NCI-H2081 (cell line): ENCODE measurements at places on chromosomes 4 and X.

DNA sequence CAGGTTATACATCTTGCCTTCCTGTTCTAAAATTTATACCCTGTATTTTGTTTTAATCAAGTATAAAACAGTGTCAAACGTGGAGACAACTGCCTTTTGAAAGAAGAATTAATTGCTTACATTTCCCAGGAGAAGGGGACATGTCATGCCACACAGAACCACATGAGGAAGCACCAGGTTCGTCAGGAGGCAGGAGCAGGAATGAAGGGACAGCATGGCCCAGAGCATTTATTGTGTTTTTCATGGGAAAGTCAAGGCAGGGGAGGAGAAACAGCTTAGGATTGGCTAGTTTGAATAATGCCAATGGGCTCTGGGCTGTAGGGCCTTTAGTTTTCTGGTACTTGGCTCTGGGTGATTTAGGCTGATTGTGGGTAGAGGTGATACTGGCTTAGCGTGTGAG is 203.7 kb downstream of the CFAP299 start:
- no peak for DNase-seq

- DNase-seq: no peak
Observed at GRCh38 chr4:13989501-13989900, 362.0 kb upstream of the BOD1L1 start.

- DNase-seq: no peak
Observed at GRCh38 chrX:129239371-129239770, 283.9 kb downstream of the SMARCA1 start.

DNA sequence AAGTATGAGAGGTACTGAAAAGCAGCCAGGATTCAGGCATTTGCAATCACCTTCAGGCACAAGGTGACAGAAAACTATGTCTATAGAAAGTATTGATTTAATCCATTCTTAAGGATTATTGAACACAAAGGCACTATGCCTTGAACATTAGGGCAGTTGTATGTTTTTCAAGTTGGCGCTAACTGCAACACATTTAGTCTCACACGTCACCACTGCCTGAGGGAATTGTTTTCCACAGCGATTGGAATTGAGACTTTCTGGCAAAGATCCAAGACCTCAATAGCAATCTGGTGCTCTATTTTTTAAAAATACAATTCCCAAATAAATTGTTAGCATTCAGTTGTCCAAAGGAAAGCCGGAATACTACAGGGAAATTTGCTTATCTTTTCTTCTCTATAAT is 52.7 kb upstream of the FTHL17 start:
- peak; percentile 62 for DNase-seq

DNA sequence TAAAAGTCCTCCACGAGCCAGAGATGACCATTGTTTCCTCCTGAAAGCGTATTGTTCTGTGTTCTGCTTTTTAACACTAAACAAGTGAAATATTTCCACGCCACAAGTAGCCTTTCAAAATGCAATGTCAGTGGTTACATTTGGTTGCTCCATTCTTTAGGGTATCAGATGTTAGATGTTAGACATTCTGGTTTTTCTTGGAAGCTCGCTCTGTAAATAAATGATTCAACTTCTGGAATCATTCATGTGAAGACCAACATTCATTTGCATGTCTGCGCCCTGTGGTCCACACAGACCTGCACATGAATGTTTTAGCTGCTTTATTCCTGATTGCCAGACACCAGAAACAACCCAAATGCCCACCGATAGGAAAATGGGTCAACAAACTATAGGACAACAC is 38.0 kb upstream of the HELT start:
- no peak for DNase-seq

DNA sequence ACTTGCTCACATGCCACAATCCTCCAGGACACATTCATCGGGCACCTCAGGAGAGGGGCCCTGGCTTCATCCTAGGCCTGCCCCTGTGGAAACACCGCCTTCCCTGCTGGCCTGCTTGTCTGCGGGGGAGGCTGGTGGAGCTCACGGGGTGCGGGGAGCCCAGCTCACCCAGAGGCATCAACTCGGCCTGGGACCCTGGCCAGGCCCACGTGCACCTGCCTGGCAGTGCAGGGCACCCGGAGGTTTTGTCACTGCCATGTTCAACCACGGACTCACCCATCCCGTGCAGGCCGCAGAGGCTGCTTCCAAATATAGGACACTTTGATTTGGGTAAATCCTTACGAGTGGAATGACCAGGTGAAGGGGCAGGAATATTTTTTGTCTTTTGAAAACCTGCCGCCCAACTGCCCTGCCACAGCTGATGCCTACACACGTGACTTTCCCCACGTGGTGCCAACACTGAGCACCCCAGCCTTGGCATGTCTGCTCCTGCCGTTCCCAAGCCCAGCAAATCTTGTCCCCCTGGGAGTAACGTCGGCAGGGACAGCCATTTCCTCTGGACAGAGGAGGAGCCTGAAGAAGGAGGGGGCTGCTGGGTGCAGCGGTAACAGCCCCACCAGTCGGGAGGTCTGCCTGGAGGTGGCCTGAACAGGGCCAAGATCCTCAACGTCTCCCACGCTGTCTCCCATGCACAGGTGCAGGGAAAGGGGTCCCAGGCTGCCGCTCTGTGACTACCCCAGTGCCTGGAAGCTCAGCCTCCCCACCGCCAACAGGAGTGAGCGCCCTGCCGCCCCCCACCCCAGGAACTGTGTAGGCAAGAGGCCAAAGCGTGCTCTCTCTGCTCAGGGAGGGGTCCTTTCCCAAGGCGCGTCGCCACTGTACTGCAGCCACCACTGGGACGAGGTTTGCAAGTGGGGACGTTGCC is 8.5 kb downstream of the MXD4 start:
- DNase-seq: no peak

GRCh38 chr4:56128213-56128612 is 179.5 kb downstream of the CEP135 start:
- DNase-seq: no peak

DNA sequence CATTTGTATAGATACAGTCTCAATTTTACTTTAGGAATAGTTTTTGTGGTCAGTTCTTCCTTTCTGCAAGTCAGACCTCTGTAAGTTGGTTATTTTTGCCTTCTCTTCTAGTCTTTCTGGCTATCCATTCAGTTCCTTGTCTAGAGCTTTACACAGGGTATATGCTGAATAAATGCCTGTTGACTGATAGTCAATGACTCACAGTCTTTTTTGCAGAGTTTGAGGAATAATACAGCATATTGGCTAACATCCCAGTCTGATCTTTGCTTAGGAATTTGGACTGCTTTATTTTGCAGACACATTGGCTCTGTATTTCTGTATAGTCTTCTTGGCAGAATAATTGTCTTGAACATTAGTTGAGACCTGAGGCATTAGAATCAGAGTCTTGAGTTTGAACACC is 132.4 kb downstream of the MAGEC1 start:
- no peak for DNase-seq

DNA sequence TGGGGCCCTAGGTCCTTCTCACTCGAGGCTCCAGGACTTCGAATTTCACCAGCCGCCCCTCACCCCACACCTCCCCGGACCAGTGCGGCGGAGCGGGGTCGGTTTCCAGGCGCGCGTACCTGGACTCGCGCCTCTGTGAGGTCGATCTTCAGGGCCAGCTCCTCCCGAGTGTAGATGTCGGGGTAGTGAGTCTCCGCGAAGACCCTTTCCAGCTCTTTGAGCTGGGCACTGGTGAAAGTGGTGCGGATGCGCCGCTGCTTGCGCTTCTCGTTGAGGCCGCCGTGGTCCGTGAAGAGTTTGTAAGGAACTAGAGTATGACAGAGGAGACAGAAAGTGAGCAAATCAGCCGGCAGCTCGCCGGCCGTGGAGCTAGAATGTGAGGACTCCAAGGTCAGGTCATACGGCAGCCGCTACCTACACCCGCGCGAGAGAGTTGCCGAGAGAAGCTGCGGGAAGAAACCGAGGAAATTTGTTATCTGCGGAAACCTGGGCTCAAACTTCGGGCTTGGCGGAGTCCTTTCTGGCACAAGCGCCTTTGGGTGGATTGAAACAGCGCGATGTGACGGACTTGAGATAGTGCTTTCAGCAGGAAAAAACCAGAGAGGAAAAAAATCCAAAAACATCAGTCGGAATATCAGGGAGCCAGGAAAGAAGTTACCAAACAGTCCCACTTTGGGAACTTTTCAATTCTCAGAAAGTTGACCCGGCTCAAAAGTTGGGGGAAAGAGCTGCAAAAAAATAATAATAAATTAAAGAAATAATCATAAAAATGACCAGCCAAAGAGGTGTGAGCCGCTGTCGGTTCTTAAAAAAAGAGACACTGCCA is 1.1 kb downstream of the PHOX2B start:
- DNase-seq: no peak

DNA sequence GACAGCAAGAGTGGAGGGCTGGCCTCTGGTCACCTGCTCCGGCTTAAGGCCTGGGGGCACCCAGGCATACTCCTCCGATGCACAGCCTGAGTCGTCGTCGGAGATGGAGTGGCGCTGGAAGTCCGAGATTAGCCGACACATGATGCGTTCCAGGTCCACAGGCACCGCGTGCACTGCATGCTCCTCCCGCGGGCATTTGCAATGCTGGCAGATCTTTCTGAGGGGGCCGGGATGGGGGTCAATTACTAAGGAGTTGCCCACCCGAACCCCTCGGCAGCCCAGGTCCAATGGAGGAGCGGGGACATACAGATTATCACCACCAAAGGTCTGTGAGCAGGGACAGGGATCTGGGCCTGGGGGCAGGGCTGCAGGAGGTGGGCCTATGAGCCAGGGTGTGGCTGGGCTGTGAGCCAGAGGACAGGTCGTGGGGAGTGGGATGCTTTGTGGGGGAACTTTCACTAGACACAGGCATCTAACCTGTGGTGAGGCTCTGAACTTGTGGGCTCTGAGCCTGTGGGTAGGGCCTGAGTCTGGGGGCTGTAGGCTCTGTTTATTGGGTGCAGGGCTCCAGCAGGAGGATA is 2.4 kb downstream of the PRICKLE3 start:
- DNase-seq: no peak

GRCh38 chrX:130497531-130497930 is 95.7 kb downstream of the RBMX2 start:
- DNase-seq: no peak

GRCh38 chr4:41361794-41362526 is 105.2 kb downstream of the UCHL1 start:
- DNase-seq: peak; percentile 11

- DNase-seq: peak; percentile 45
Observed at GRCh38 chr4:89657931-89658700, 178.8 kb downstream of the SNCA start.

DNA sequence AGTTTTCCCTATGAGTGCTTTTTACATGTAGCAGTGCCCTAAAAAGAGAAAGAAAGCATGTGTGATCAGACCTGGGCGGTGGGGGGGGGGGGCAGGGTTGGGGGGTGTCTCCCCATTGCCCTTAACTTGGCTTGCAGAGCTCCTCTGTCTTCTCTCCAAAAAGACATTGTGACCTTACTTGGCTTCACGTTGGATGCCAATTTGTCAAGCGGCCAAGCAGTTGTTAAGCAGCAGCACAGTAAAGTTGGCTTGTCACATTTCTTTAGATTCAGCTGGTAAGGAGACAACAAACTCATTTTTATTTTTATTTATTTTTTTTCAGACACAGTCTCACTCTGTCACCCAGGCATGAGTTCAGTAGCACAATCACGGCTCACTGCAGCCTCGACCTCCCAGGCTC is 57.3 kb upstream of the ZNF157 start:
- DNase-seq: no peak

DNA sequence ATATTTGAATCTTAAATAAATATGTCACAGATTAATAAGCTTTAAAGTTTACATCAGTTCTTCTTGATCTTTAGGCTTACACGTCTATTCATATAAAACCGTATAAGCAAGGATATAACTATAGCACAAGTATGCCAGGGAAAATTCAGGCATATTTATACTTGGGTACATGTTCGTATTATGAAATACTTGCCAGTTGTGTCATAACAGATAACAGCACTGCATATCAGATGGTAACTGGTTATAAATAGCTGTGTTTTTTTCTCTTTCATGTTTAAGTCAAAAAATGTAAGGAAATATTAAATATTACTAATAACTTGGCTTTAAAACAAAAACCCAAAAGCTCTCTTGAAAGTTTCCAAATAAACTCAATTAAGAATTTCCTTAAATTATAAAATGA is 17.5 kb downstream of the BRWD3 start:
- no peak for DNase-seq

DNA sequence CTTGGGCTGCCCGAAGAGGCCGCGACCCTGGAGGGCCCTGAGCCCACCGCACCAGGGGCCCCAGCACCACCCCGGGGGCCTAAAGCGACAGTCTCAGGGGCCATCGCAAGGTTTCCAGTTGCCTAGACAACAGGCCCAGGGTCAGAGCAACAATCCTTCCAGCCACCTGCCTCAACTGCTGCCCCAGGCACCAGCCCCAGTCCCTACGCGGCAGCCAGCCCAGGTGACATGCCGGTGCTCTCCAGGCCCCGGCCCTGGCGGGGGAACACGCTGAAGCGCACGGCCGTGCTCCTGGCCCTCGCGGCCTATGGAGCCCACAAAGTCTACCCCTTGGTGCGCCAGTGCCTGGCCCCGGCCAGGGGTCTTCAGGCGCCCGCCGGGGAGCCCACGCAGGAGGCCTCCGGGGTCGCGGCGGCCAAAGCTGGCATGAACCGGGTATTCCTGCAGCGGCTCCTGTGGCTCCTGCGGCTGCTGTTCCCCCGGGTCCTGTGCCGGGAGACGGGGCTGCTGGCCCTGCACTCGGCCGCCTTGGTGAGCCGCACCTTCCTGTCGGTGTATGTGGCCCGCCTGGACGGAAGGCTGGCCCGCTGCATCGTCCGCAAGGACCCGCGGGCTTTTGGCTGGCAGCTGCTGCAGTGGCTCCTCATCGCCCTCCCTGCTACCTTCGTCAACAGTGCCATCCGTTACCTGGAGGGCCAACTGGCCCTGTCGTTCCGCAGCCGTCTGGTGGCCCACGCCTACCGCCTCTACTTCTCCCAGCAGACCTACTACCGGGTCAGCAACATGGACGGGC is 579 bp downstream of the ABCD1 start:
- DNase-seq: no peak

GRCh38 chrX:120819126-120819525 is 56.5 kb downstream of the CT47B1 start:
- DNase-seq: no peak

DNA sequence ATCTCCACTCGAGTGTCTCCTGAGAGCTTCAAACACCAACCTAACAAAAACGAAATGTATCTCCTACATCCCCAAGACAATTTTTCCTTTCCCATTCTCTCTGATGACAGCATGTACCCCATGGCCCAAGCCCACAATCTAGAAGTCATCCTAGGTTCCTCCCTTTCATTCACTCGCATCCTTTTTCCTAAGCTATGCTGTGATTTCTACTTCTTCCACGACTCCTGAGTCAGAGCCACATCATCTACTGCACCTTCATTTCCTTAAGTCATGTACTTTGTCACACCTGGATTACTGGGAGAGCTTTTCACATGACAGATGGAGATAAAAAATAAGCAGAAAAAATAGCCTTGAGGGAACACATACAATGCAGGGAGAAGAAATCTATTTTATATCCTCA is 20.1 kb downstream of the C4orf36 start:
- DNase-seq: no peak

DNA sequence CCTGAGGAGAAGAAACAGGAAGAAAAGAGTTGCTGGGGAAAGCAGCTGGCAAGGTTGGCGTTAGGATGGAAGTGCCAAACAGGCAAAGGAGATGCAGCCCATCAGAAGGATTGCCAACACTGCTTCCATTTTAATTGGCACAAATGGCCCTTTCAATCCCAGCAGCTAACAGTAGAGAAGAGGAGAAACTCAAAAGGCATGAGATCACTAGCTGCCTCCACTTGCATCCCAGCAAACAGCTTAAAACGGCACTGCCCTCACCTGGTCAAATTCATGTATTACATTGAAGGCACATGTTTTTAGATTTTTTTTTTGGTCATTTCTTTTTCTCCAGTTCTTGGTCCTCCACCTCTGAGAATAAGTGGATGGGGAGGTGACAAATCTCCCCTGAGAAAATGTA is 14.9 kb upstream of the LOC101059915 start:
- peak; percentile 39 for DNase-seq
